Muscle of arm (tissue), 14 donors: ENCODE measurements at places on chromosomes 6 and 20.

- DNase-seq, result peak; percentile 7
These were observed 955.2 kb upstream of the EYS start for GRCh38 chr6:66662196-66662595.

GRCh38 chr6:40977695-40978094, 61.3 kb downstream of the UNC5CL start:
- DNase-seq, result no peak

- no peak for DNase-seq
These were observed 170.0 kb downstream of the FOXA2 start for GRCh38 chr20:22414305-22414742.

DNA sequence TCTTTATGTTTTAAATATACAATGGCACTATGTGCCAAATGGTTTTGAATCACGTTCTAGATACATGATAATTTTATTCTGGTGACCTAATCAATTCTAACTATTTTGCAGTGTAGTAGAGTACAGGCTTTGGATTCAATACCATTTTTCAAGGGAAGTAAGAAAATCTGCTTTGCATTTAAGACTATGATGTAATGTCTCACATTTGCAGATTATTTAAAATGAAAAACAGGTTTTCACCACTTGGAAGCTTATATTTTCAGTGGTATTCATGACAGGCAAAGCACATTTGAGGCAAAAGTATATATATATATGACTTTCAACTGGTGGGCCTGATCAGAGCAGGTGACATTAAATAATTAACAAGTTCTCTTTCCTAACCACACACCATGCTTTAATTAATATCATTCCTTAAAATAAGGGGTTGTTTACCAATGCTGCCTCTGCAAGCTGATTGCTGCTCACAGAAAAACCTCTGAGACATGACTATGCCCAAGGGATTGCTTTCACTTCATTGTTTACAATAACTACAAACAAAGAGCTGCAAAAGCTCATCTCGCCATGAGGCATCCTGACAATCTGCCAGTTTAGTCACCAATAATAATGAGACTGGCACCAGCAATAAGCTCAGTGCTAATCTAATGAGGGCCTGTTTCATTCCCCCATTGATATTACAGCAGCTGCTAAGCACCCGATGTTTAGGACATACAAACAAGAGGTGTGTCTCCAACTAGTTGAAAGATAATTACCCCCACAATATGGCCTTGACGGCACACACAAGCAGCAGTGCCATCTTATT, 1176.0 kb upstream of the GJE1 start:
- peak; percentile 45 for DNase-seq

GRCh38 chr20:44288252-44288651, 22.8 kb downstream of the FITM2 start:
- no peak for DNase-seq

DNA sequence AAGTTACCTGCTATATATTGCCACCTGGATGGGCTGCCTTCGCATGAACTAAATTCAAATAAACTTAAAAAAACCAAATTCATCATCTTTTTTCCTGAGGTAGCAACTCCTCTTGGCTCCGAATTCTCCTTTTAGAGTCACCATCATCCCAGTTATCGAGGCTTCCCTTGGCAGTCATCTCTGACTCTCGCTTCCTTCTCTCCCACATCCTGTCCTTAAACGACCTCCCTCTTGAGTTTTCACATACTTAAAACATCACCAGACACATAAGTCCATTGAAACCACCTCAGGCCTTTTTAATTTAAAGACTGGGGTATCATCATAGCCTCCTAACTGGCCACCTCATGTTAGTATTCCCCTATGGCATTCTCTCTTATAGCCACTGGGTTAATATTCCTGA, 296.1 kb upstream of the FLRT3 start:
- DNase-seq, result no peak

DNA sequence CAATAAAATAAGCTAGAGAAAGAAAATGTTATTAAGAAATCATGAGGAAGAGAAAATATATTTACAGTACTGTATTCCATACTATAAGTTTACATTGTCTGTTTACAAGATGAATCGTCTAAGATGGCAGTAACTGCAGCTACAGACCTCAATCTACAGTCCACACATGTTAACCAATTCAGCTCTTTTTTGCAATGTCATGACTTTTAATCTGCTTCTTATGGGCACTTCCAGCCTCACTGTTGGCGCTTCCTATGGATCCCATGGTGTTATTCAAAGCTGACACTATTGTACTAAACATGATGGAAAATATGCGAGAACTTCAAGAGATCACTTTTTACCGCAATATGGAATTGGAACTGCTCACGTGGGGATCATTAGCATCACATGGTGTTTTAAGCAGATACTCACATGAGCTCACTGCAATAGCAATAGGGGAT, 451.5 kb upstream of the CITED2 start:
- DNase-seq, result no peak

- peak; percentile 100 for DNase-seq
These were observed 3.1 kb upstream of the GPSM3 start for GRCh38 chr6:32195652-32195901.

GRCh38 chr6:137299681-137300080, 80.5 kb upstream of the IFNGR1 start:
- DNase-seq, result no peak

GRCh38 chr6:103534814-103535213, 1324.9 kb downstream of the HACE1 start:
- no peak for DNase-seq

GRCh38 chr6:33185190-33185589, 7.1 kb downstream of the COL11A2 start:
- DNase-seq, result no peak

DNA sequence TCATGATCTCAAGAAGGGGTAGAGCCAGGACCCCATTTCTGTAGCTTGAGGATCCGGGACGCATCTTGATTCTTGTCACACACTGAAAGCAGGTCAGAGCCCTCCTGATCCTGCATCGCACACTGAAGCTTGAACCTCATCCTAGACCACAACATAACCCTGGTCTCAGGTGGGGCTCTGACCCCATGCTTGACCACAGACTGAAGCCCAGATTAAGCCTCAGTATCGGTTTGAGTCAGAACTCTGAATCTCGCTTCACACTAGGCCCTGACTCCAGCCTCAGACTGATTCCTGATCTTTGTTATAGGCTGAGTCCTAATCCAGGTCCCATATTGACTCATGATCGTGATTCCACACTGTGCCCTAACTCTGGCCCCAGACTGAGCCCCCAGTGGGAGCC, 8.5 kb upstream of the RSPO4 start:
- no peak for DNase-seq

DNA sequence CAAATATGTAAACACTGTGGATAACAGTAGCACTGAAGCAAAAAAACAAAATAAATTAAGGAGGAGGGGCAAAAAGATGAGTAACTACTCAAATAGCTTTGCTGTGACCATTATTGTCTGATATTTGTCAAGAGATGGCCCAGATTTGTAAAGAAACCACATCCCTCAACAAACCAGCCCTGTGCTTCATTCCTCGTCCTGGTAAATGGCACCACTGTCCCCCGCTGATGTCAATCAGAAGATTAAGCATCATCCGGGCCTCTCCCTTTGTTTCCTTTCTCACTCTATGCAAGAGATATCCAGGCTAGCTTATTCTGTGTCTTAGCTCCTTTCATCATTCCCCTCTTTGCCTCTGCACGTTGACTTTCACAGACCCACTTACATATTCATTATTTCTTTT, 259.0 kb downstream of the SYNE1 start:
- no peak for DNase-seq

- no peak for DNase-seq
These were observed 58.7 kb downstream of the BCKDHB start for GRCh38 chr6:80165143-80165542.

- DNase-seq, result no peak
These were observed 580.4 kb downstream of the EYS start for GRCh38 chr6:65126667-65127066.

- peak; percentile 57 for DNase-seq
These were observed 21.0 kb downstream of the SRSF3 start for GRCh38 chr6:36615018-36615761.

DNA sequence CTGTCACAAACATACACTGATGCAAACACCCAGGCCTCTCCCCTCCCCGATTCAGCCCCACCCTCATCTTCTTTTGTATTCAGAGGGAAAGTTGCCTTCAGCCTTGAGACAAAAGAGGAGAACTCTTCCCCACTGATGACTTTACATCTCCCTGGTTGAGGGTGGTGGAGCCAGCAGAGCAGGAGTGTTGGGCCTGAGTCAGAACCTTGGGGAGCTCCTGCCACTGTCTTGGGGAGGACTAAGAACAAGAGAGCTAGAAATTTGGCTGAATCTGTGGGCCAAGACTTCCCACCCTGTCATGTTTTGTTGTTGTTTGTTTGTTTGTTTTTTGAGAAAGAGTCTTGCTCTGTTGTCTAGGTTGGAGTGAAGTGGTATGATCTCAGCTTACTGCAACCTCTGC, 89.1 kb downstream of the MDGA1 start:
- no peak for DNase-seq

DNA sequence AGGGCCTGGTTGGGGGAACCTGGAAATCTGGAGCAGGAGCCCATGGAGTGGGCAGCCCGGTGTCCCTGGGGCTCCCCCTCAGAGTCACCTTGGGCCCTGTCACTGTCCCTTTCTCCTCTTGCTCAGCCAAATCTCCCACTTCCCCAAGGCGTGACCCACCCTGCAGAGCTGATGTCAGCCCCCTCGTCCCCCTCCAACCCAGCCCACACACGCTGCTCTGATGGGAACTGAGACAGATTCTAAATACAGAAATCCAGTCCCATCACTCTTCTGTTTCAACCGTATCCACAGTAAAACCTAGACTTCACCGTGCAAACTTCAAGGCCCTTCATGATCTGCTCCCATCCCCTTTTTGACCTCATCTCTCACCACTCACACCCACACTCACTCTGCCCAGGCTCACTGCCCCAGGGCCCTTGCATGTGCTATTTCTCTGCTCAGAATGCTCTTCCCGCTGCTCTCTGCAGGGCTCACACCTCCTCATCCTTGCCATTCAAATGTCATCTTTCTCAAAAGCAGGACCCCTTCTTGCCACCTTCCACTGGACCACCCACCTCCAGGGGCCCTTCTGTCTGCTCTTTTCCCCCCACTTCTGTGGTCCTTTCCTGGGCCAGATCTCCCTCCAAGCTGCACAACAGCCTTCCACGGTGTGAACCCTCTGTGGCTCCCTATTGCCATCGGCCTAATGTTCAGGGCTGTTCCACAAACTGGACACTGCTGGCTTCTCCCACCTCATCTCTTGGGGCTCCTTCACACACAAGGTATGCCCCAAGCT, 16.6 kb downstream of the TGM2 start:
- no peak for DNase-seq

DNA sequence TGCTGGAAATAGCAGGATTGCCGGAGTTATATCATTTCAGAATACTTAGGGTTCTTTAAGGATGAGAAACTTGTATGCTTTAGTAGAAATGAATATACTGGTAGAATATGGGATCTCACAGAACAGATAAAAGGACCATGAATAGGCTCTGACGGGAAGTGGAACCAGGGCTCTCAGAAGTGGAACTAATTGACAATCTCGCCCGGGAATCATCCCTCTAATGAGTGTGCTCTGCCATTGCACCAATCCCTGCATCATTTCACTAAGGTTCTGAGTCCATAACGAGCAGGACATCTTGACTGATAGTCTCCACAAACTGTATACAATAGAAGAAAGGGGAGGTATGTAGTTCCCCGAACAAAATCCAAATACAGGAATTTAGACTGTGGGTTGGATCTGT, 150.1 kb downstream of the COL9A1 start:
- DNase-seq, result no peak

DNA sequence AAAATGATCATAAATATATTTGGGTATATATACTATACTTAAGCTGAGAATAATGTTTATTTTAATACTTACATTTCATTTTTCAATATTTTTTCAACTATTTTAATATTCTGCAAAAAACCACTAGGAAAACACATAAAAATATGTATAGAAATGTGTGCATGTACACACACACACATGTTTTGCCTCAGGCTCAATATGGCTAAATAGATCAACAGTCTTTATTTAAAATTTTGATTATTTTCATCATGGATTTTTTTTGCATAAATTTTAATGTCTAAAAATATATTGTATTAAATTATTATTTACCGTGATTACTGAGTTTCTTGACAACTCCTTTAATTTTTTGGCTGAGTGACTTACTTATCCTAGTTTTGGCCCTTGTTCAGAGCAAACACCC, 846.5 kb downstream of the DHX35 start:
- no peak for DNase-seq

DNA sequence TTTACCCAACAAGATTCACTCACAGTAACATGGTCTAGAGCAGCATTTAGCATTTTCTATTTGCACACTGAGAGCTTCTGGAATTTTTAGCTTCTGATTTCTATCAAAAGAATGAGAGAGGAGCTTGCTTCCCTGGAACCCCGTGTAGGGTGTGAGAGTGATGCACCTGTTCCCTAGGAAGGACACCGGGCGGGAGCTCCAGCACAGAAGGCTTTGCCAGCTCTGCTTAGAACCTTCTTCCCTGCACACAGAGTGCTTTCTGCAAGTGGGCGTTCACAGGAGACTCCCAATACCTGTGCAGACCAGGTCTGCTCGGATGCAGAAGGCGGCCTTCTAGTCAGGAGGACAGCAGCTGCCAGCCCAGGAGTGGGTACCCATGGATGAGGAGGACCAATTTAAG, 217.3 kb downstream of the TBXT start:
- DNase-seq, result no peak

GRCh38 chr20:58233393-58233792, 4.9 kb upstream of the ANKRD60 start:
- no peak for DNase-seq

GRCh38 chr6:37029249-37029971, 24.0 kb downstream of the FGD2 start:
- DNase-seq, result peak; percentile 66

GRCh38 chr20:38997622-38998021, 35.5 kb downstream of the DHX35 start:
- no peak for DNase-seq

DNA sequence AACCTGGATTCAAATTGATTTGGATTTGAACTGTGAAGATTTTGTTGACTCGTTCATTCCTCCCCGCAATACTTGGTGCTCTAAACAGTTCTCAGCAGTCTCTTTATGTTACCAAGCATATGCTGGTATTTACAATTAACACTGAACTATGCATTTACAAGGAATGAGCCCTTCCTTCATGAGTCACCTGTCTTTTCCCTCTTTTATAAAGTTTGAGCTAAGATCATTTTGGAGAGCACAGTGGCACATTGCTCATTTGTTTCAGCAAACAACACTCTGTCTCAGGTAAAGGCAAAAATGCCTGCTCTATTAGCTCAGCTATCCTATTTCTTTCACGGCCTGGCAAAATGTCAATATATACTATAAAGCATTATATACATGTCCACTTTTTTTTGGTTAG, 285.4 kb downstream of the PHACTR1 start:
- no peak for DNase-seq

- DNase-seq, result no peak
These were observed 112.9 kb downstream of the JARID2 start for GRCh38 chr6:15358579-15359327.

- DNase-seq, result no peak
These were observed 155.2 kb upstream of the PTPN1 start for GRCh38 chr20:50354721-50355589.

GRCh38 chr6:41780551-41781365, at the start of gene PRICKLE4:
Gene PRICKLE4, plus strand, starts transcription at chr6:41780782. Its CDS starts 2,692 bp downstream, at chr6:41783474.
- peak; percentile 48 for DNase-seq
